ENCODE measurements at places on chromosomes 2 and 18.

DNA sequence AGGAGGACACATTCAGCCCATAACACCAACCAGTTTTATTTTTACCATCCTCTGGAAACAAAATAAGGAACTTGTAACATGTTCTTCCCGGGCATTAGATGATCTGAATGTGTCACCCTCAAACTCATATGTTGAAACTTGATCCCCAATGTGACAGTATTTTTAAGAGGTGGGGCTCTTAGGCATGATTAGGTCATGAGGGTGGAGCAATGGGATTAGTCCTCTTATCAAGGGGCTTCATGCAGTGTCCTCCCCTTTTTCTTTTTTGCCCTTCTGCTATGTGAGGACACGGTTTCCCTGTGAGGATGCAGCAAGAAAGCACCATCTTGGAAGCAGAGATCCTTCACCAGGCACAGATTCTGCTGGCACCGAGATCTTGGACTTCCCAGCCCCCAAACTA, 401.5 kb upstream of the TRIB2 start:
- DNase-seq, result no peak

GRCh38 chr2:226916669-226917068, 80.8 kb downstream of the RHBDD1 start:
- DNase-seq, result no peak

DNA sequence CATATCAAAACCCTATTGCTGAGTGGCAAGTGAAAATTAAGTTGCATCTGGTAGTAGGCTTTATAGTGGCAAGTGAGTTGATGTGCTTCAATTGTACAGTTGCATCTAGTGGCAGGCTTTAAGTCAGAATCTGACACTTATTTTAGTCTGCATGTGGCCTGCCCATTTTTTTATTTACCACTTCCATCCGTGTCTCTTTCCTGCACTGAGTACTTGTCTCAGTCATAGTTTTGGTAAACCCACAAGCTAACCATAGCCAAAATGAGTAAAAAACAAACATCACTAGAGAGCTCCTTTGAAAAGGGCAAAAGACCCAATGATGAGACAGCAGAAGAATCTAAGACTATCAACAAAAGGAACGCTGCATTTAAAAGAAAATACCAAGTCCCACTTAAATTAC, 96.0 kb upstream of the CRACDL start:
- no peak for DNase-seq

GRCh38 chr2:203201426-203201825, 37.4 kb upstream of the CYP20A1 start:
- DNase-seq, result no peak

DNA sequence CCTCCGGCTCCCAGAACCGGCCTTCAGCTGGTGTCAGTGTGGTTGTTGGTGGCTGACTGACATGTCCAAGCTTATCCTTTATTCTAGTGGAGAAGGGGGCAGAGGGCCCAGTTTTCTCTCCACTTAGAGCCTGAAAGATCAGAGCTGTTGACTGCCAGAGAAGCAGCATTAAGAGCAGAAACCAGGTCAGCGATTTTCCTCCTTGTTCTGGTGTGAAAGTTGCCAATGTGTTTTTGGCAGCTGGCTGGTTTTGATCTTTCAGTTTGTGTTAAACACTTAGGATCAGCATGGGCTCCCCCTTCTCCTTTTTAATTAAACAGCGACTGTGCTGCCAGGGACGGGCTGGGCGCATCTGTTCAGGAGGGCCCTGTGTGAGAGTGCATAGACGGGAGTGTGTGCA, 100.9 kb downstream of the ASAP2 start:
- no peak for DNase-seq

- peak; percentile 11 for DNase-seq
Measured at GRCh38 chr2:240462073-240462706, 26.7 kb downstream of the GPC1 start.

DNA sequence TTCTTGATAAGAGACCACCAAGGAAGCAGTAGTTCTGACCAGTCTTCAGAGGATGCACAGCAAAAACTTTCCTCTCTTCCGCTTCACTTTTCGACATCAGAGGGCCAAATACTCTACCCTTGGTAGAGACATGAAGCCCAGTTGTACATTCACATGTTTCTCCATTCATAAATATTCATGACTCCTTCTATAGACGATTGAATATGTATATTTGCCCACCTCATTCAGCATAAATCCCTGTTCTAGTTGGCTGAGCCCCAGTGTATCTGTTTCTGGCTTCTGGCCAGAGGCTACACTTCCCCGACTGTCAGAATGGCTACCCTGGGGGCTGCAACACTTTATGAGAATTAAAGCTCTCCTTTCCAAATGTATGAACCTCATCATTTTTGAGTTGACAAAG, 258.5 kb downstream of the ASXL3 start:
- DNase-seq, result no peak

GRCh38 chr2:138329591-138329990, 172.0 kb upstream of the SPOPL start:
- DNase-seq, result no peak

DNA sequence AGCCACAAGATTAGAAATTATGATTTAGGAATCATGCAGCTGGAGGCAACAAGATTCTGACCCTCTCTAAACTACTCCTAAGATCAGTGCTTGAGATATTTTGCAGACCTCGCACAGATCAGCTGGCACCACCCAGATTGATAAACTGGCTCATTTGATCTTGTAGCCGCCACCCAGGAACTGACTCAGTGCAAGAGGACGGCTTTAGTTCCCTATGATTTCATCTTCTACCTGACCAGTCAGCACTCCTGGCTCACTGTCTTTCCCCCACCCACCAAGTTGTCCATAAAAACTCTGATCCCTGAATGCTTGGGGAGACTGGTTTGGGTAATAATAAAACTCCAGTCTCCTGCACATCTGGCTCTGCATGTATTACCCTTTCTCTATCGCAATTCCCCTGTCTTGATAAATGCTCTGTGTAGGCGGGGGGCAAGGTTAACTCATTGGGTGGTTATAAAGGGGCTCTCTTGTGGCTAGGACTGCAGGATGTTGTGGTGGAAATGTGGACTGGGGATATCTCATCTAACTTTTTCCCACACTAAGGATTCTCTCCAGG, 96.1 kb downstream of the ARL6IP6 start:
- no peak for DNase-seq

GRCh38 chr18:62982600-62983251, 267.4 kb downstream of the PHLPP1 start:
- DNase-seq, result peak; percentile 29

DNA sequence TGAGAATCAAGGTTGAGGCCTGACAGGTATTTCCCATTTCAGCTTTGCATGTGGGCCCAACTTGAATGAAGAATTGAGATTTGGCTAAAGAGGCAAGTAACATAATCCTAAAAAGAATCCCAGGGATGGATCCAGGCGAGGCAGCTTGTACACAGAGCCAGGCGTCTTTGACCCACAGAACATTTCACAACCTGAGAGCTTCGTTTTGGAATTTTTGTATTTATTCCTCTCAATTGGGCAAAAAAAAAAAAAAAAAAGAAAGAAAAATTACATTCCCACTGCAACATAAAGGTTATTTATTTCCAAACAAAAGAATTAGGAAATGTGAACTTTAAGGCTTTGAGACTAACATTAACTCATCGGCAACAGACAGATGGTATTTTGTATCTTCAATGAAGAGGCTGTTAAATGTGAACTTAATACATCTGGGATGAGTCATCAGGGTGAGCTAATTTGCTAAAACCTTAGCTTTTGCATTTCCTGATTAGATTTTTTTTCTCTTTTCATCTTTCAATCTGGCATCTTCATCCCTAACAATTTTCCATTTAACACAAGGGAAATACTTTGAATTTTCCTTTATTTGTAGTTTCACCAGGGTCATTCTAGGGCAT, 478.5 kb upstream of the TNP1 start:
- no peak for DNase-seq

DNA sequence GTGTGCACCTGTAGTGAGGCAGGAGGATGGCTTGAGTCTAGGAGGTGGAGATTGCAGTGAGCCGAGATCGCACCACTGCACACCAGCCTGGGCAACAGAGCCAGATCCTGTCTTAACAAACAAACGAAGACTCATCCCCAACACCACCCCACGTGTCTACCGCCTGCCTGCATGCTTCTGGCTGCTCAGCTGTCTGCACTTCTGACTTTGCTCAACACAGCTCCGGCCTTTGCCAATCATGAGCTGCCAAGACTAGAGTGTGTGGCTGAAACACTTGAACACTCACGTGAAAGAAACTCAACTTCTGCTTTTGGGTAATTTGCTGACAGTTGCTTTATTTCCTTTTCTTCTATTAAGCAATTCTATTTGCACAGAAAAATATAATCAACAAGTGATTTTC, 32.1 kb upstream of the SP3 start:
- DNase-seq, result peak; percentile 45

GRCh38 chr2:231708773-231709635, 679 bp downstream of the PTMA start:
- peak; percentile 52 for DNase-seq

- DNase-seq, result no peak
Measured at GRCh38 chr2:128306081-128306930, 12.4 kb downstream of the HS6ST1 start.

DNA sequence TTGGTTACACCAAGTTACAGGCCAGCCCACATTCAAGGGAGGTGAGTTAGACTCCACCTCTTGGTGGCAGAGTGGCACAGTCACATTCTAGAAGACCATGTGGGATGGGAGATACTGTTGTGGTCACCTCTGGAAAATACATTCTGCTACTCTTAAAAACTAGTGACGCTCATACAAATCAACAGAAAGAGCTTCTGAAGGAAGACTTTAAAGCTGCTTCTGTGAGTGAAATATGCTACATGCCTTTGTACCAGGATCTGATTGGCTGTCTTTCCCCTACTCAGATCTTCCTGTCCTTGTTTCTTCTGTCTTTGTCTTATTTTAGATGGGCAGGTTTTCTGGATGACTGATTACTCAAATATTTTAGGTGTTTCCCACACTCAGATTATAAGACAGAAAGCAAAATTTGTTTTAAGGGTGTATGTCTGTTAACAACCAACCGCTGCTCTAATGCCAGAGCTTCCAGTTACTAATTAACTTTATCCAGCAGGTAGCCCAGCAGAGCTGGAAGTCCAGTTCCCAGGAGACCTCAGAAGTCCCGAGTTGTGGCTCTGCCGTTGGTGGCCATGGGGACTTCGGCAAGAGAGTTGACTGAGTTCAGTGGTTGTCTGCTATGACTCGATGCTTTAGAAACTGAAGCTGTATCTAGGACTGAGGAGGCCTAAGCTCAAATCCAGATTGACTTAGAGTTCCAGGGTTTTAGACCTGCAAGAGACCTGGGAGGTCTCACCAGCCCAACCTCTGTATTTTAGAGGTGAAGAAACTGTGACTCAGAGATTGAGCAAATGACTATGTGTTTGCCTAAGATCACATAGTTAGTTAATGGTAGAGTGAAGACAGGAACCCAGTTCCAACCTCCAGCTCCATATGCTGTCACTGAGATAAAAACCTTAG, 7.4 kb downstream of the IL1R2 start:
- DNase-seq, result no peak

- no peak for DNase-seq
Measured at GRCh38 chr18:662197-662596, 4.7 kb downstream of the TYMS start.

- no peak for DNase-seq
Measured at GRCh38 chr2:224843141-224843540, 127.0 kb upstream of the CCDC195 start.

DNA sequence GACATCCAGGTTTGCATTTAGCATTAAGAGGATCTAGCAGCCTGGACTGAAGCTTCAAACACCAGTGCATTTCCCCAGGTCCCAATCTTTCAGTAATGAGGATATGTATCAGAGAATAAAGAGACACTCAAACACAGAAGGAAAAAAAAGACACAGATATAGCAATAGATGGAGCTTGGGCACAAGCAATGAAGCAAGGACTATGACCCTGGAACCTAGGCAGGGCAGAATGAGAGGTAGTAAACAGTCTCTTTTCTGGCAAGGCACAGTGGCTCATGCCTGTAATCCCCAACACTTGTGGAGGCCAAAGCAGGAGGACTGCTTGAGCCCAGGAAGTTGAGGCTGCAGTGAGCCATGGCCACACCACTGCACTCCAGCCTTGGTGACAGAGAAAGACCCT, 80.7 kb upstream of the HNRNPA3 start:
- DNase-seq, result no peak

DNA sequence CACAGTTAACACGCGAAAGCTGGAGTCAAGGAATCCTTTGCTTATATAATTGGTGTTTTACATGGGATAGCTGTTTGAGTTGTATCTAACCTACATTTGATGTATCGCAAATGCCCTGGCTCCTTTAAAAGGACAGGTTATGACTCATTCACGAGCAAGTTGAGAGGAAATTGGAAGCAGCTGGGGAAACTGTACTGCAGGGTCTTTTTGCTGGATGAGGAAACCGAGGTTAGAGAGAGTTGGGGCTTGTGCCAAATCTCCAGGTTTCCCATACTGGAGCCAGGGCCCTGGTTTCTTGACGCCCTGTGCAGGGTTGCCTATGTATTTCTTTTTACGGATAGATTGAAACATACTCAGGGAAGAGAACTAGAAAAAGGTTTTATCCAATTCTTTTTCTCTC, 60.0 kb upstream of the SPTBN1 start:
- DNase-seq, result no peak

- DNase-seq, result no peak
Measured at GRCh38 chr2:210199186-210199765, 26.0 kb downstream of the ACADL start.

DNA sequence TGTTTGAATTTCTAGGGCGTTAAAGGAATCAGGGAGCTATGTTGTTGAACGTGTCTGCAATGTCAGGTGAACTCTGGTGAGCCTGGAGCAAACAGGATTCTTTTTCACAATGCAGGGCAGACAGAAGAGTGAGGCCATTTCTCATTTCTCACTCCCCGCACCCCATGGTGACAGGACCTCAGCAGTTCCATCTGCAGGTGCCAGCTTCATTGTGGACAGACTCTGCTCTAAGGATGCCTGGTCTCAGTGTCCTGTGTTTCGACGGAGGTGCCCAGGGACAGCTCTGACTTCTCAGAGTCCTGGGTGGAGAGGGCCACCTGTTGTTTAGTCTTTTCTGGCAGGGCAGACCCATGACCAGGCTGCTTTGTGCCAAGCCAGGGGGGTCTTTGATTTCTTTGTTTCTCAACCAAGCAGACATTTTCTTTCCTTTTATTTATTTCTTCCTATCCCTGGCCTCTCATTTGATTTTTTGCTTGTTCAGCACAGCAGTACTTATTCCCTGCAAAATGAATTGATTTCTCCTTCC, 201.5 kb downstream of the RNF144A start:
- no peak for DNase-seq

GRCh38 chr18:6748241-6748640, 18.7 kb downstream of the ARHGAP28 start:
- no peak for DNase-seq

DNA sequence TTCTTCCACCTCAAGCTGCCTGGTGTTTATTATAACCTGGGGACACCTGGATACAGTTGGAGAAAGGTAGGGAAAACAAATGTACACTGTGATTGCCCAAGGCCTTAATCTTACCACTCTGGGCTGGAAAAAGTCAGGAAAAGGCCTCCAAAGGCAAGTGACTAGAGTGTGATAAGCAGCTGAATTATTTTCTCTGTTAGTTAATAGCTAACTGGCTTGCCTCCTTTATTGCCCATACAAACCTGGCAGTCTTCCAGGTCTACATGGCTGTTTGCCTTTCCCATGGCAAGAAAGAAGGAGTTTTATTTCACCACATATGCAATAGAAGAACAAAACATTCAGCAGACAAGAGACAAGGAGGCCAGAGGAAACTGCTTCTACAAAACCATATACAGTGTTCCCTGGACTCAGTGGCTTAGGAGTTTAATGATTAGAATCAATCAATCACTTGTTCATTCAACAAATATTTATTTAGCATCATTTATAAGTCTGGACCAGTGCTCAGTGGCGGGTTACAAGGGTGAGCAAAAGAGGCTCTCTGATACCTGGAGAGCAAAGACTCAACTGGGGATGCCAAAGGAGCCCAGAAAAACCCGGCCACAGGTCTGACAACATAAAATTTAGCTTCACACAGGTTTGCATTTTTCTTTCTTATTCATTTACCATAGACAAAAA, 27.5 kb upstream of the SUCLG1 start:
- DNase-seq, result no peak
